ENCODE measurements at places on chromosomes 6 and 20. TPM values are rescaled to one million over a fixed set of nuclear protein-coding genes. Genes with fewer than 3 reads are reported as not detected.

Gene MCCD1
- total RNA-seq = 0.69 TPM

Gene SLCO4A1
- total RNA-seq = 3.5 TPM

Gene FITM2
- total RNA-seq = 7.3 TPM

Gene CST5
- not detected for total RNA-seq

Gene HAO1
- total RNA-seq = not detected

Gene SSR1
- 84.1 TPM for total RNA-seq

Gene EEF1A2
- total RNA-seq = 14.4 TPM

Gene ZGPAT
- 17.8 TPM for total RNA-seq

Gene RHAG
- total RNA-seq = not detected

Gene UQCC2
- total RNA-seq = 101 TPM

Gene CLPSL1
- not detected for total RNA-seq

Gene DST
- total RNA-seq = 461 TPM

Gene LTB
- 0.33 TPM for total RNA-seq

Gene AIG1
- 23.1 TPM for total RNA-seq

Gene UBE2J1
- 32.1 TPM for total RNA-seq

Gene HLA-E
- 2.1 TPM for total RNA-seq

Gene PTCRA
- 0.32 TPM for total RNA-seq

Gene GPX5
- total RNA-seq = 0.28 TPM

Gene WFDC5
- total RNA-seq = not detected

Gene SLC35F1
- 33.0 TPM for total RNA-seq

Gene ENPP1
- 1.2 TPM for total RNA-seq

Gene HS3ST5
- 1.6 TPM for total RNA-seq

Gene OPRM1
- total RNA-seq = 2.3 TPM

Gene AHCY
- 89.5 TPM for total RNA-seq

Gene GSTA1
- not detected for total RNA-seq

Gene TOX2
- 17.4 TPM for total RNA-seq

Gene GPR6
- 0.08 TPM for total RNA-seq

Gene KCNQ5
- 0.27 TPM for total RNA-seq

Gene PNPLA1
- 0.93 TPM for total RNA-seq

Gene PLEKHG1
- total RNA-seq = 7.4 TPM

Gene AIF1
- not detected for total RNA-seq

Gene RAD21L1
- total RNA-seq = not detected

Gene C6orf62
- total RNA-seq = 121 TPM

Gene CDSN
- total RNA-seq = not detected

Gene ZC2HC1B
- total RNA-seq = 0.71 TPM

Gene SH3BGRL2
- 20.2 TPM for total RNA-seq

Gene CCN6
- total RNA-seq = 1.7 TPM

Gene GSTA5
- not detected for total RNA-seq

Gene TMEM74B
- total RNA-seq = 0.85 TPM

Gene TULP4
- 195 TPM for total RNA-seq

Gene HLA-DOB
- not detected for total RNA-seq

Gene SLC32A1
- total RNA-seq = 0.31 TPM
